ENCODE measurements at places on chromosomes 6 and 20. TPM values are rescaled to one million over a fixed set of nuclear protein-coding genes. Genes with fewer than 3 reads are reported as not detected.

RUNX2 gene
- polyA plus RNA-seq: 1.5 TPM

GRCh38 chr6:143961886-143962878 is 45.9 kb downstream of the PLAGL1 start:
- no peaks in the 10 kb centered on the region for H3K36me3 ChIP-seq
- no peak overlapping the region for H3K4me3 ChIP-seq
- H3K27ac ChIP-seq: no peak overlapping the region
- no peak for DNase-seq
- H3K4me1 ChIP-seq: no peaks in the 10 kb centered on the region

FILIP1 gene
- 0.85 TPM for polyA plus RNA-seq

DNA sequence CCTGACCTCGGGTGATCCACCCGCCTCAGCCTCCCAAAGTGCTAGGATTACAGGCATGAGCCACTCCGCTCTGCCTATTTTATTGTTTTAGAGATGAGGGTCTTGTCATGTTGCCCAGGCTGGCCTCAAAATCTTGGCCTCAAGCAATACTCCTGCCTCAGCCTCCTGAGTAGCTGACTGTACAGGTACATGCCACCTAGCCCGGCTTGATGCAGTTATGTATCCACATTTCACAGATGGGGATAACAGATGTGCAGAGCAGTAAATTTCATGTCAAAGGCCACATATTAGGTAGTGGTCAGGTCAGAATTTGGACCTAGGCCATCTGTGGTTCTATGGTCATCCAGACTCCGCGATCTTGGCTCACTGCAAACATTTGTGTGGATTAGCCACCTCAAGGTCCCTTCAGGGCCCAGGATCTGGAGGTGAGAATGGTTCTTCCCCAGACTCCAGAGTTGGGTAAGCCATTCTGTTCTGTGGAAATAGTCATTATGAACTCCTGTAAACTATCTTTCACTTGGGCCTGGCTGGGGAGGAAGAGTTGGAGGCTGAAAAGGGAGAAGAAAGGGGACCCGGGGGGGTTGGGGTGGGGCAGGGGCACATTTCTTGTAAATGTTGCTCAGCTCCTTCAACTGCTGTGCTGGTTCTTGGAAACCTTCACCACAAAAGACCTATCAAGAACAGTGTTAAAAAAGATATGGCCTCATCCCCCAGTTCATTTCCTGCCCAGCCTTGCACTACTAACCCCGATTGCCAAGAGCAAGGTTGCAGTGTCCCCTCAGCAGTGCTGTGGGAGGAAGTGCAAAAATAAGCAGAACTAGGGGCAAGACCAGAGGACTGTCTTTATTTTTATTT is 13.0 kb downstream of the PIM1 start:
- H3K4me3 ChIP-seq: no peak overlapping the region
- no peak overlapping the region for H3K27ac ChIP-seq
- H3K36me3 ChIP-seq: no peaks in the 10 kb centered on the region
- H3K4me1 ChIP-seq: no peaks in the 10 kb centered on the region
- DNase-seq: no peak
- H3K27me3 ChIP-seq: no peaks in the 10 kb centered on the region

OR2B6 gene
- polyA plus RNA-seq: not detected

GRCh38 chr6:122072014-122072647 is 327.3 kb upstream of the HSF2 start:
- no peak for DNase-seq
- H3K4me3 ChIP-seq: no peak overlapping the region
- H3K4me1 ChIP-seq: no peaks in the 10 kb centered on the region
- H3K27me3 ChIP-seq: no peaks in the 10 kb centered on the region
- no peak overlapping the region for H3K27ac ChIP-seq
- H3K36me3 ChIP-seq: no peaks in the 10 kb centered on the region

- DNase-seq: no peak
- no peak overlapping the region for H3K4me3 ChIP-seq
- H3K36me3 ChIP-seq: no peaks in the 10 kb centered on the region
- no peak overlapping the region for H3K27ac ChIP-seq
- H3K27me3 ChIP-seq: no peaks in the 10 kb centered on the region
Observed at GRCh38 chr6:101379926-101380325, 13.6 kb upstream of the GRIK2 start.

DNA sequence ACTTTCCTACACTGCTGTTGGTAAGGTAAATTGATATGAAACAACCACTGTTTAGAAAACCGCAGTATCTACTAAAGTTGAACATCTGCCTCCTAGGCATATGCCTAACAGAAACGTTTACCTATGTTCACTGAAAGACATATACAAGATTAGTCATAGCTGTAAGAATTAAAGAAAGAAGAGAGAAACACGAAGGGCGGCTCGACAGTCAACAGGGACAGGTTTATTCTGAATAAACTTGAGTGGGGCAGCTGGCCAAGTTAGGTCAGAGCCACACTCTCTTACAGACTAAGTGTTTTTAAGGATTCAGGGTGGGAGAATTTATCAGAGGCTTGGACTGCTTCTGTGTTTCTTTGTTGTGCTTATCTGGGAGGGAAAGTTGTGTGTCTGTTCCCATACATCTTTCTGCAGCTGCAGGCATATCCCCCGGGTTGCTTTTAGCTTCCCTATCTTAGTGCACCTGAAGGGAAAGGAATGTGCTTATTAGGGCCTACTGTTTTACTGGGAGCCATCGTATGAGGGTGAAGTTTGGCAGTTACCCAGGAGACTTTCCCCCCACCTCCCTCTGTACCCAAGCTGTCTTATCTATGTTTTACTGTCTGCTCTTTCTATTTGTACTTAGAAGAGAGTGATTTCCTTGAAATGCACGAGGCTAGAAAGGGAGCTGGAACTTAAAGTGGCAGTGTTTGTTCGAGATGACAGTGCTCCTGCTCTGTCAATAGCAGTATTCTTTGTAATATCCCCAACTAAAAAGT is 20.4 kb downstream of the PROCR start:
- H3K36me3 ChIP-seq: no peaks in the 10 kb centered on the region
- peaks cover 32% of the 10 kb centered on the region for H3K4me1 ChIP-seq
- no peaks in the 10 kb centered on the region for H3K27me3 ChIP-seq
- H3K4me3 ChIP-seq: no peak overlapping the region
- peak overlapping the region; percentile 48 for H3K27ac ChIP-seq
- DNase-seq: no peak

- H3K36me3 ChIP-seq: peaks cover 20% of the 10 kb centered on the region
- no peaks in the 10 kb centered on the region for H3K4me1 ChIP-seq
- no peak for DNase-seq
- H3K27ac ChIP-seq: no peak overlapping the region
- H3K27me3 ChIP-seq: no peaks in the 10 kb centered on the region
Observed at GRCh38 chr6:36977470-36977941, 8.5 kb downstream of the MTCH1 start.

DNA sequence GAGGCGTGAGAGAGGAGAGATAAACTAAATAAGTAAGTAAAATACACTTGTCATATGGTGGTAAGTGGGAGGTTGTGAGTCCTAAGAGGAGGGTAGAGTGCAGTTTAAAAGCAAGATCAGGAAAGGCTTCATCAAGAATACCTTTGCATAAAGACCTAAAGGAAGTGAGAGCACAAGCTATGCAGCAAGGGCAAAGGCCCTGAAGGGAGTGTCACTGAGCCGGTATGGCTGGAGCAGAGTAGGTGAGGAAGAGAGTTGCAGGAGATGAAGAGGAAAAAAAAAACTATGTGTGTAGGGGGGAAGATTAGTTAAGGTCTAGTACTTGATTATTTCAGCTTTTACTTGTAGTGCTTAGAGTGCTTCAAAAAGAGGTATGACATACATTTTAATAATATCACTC is 11.0 kb downstream of the DNAAF9 start:
- no peak overlapping the region for H3K27ac ChIP-seq
- no peak overlapping the region for H3K4me3 ChIP-seq
- no peaks in the 10 kb centered on the region for H3K27me3 ChIP-seq
- H3K36me3 ChIP-seq: no peaks in the 10 kb centered on the region

TSBP1 gene
- polyA plus RNA-seq: not detected

GRCh38 chr6:44036699-44037101 is 90.6 kb downstream of the MRPL14 start:
- DNase-seq: no peak
- no peaks in the 10 kb centered on the region for H3K36me3 ChIP-seq
- no peak overlapping the region for H3K27ac ChIP-seq
- no peak overlapping the region for H3K4me3 ChIP-seq
- no peaks in the 10 kb centered on the region for H3K4me1 ChIP-seq

DNA sequence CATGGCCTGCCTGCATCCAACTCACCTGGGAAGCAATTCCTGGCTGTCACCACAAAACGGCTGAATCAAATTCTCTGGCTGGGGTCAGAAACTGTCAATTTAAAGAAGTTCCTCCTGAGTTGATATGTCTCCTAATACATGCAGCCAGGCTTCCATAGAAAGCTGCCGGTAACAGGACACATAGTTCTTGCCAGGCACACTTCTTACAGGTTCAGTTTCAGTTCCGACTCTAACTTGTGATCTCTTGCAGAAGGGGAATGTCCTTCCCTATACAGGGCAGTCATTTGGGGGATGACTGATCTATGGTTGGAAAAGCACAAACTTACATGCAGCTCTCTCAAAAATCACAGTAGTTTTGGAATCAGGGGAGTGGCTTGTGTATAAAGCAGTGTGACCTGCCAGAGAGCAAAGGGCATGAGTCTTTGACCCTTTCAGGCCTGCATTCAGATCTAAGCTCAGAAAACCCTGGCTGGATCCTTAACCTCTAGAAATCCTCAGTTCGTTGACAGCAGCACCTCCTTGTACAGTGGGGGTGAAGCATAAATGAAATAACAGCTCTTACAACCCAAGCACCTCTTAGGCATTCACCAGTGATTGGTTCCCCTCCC is 195.6 kb downstream of the SCP2D1 start:
- H3K4me1 ChIP-seq: peaks cover 5% of the 10 kb centered on the region
- DNase-seq: no peak
- no peaks in the 10 kb centered on the region for H3K36me3 ChIP-seq
- H3K27ac ChIP-seq: no peak overlapping the region
- H3K27me3 ChIP-seq: no peaks in the 10 kb centered on the region
- H3K4me3 ChIP-seq: no peak overlapping the region

- H3K4me3 ChIP-seq: no peak overlapping the region
- no peak overlapping the region for H3K27ac ChIP-seq
- H3K36me3 ChIP-seq: no peaks in the 10 kb centered on the region
- no peaks in the 10 kb centered on the region for H3K27me3 ChIP-seq
- DNase-seq: no peak
Observed at GRCh38 chr6:46352541-46353268, 138.5 kb downstream of the RCAN2 start.

DNA sequence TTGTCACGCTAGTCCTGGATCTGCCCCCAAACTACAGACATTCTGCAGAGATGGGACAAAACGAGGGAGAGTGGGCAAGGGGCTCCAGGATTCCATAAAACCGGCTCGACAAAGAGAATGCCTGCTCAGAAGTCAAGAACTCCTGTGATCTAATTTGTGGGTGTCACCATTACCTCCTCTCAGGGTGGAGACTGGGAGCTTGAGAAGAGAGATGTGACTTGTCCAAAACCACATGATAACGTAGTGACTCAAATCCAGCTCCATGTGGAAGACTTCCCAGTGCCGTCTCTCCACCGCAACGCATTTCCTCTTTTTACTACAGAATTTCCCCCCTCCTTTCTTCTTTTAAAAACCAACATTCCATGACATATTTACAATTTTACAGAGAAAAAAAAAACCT is 44.3 kb downstream of the TRERF1 start:
- no peak overlapping the region for H3K4me3 ChIP-seq
- no peak overlapping the region for H3K27ac ChIP-seq
- H3K4me1 ChIP-seq: no peaks in the 10 kb centered on the region
- no peaks in the 10 kb centered on the region for H3K27me3 ChIP-seq
- DNase-seq: no peak
- no peaks in the 10 kb centered on the region for H3K36me3 ChIP-seq

TINAG gene
- not detected for polyA plus RNA-seq

DNA sequence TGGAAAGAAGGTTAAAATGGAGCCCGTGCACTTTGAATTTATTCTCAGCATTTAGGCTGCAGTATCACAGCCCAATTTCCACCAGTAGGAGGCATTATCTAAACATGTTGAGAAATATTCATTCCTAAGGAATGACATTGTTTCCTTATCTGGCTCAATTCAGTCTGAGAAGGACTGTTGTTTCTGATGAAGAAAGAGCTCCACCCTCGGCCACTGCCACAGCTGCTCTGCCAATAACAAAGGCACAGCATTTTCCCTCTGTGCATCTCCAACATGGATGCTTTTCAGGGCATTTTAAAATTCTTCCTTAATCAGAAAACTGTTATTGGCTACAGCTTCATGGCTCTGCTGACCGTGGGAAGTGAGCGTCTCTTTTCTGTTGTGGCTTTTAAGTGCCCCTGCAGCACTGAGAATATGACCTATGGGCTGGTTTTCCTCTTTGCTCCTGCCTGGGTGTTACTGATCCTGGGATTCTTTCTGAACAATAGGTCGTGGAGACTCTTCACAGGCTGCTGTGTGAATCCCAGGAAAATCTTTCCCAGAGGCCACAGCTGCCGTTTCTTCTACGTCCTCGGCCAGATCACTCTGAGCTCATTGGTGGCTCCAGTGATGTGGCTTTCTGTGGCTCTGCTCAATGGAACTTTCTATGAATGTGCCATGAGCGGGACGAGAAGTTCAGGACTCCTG is at the start of gene CALHM5:
CALHM5 (plus strand) TSS at position 216 of the 687 bp plus-strand sequence; CDS start at position 274, 58 bp downstream.
- no peak for DNase-seq
- peak within 1 kb of the TSS; percentile 21 for H3K4me3 ChIP-seq
- peak within 1 kb of the TSS; percentile 51 for H3K27ac ChIP-seq
- H3K4me1 ChIP-seq: no peaks in the 10 kb centered on the region
- no peaks in the 10 kb centered on the region for H3K36me3 ChIP-seq
- H3K27me3 ChIP-seq: no peaks in the 10 kb centered on the region

GRCh38 chr6:119346450-119346849 is 3.1 kb downstream of the MAN1A1 start:
- DNase-seq: no peak
- H3K4me1 ChIP-seq: peaks cover 24% of the 10 kb centered on the region
- peak overlapping the region; percentile 97 for H3K27ac ChIP-seq
- no peaks in the 10 kb centered on the region for H3K27me3 ChIP-seq
- no peaks in the 10 kb centered on the region for H3K36me3 ChIP-seq

BPIFB2 gene
- 1.0 TPM for polyA plus RNA-seq

DNA sequence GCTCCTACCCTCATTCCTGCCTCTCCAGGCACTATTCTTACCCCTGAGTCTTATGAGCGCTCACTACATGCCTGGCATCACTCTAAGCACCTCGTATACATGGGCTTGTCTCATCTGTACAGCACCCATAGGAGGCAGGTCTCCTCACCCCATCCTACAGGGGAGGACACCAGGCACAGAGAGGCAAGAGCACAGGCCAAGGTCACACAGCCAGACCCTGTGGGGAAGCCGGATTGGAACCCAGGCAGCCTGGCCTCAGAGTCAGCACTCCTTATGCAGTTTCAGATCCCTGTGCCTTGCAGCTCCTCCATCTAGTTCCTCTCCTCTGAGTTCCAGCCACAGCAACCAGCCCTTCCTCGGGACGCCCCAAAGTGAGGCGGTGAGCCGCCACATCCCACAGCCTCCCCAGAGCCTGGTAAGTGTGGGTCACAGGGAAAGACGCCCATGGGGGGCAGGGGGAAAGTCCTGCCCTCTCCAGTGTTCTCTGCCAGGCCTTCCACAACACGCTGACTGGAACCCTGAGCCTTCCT is 103.3 kb downstream of the NFATC2 start:
- DNase-seq: no peak
- H3K27ac ChIP-seq: no peak overlapping the region
- no peak overlapping the region for H3K4me3 ChIP-seq
- H3K36me3 ChIP-seq: peaks cover 8% of the 10 kb centered on the region
- H3K4me1 ChIP-seq: no peaks in the 10 kb centered on the region
- no peaks in the 10 kb centered on the region for H3K27me3 ChIP-seq

Data from liver (tissue), 10 donors.